ENCODE measurements at places on chromosomes 5 and 9. TPM values are rescaled to one million over a fixed set of nuclear protein-coding genes. Genes with fewer than 3 reads are reported as not detected.

GRCh38 chr9:120374817-120375216, 205.2 kb downstream of the CDK5RAP2 start:
- DNase-seq: no peak

GRCh38 chr9:37390759-37391158, 31.7 kb upstream of the GRHPR start:
- DNase-seq: no peak

DNA sequence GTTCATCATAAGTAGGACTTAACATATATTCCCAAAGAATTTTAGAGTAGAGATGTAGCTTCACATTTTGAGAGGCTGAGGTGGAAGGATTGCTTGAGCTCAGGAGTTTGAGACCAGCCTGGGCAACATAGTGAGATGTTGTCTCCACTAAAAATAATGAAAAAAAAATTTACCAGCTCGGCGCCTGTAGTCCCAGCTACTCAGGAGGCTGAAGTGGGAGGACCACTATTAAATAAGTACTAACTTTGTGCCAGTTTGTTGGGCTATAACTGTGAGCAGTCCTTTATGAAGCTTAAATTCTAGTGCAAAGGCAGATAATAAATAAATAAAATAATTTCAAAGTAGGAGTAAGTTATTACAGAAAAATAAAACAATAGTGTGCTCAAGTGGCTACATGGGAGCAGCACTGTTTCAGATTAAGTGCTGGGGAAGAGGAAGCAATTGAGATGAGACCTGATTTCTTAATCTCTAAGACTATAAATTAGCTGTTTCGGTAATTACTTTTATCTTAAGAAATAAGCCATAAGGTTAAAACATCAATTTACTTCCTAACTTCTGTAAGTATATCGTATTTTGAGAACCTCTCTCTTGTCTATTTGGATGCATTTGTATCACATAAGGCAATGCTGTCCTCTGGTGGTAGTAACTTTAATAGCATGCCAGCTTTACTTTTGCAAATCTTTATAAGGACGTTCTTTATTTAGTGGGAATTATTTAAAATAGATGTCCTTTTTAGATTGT, 98.9 kb downstream of the CSNK1G3 start:
- DNase-seq: no peak

DNA sequence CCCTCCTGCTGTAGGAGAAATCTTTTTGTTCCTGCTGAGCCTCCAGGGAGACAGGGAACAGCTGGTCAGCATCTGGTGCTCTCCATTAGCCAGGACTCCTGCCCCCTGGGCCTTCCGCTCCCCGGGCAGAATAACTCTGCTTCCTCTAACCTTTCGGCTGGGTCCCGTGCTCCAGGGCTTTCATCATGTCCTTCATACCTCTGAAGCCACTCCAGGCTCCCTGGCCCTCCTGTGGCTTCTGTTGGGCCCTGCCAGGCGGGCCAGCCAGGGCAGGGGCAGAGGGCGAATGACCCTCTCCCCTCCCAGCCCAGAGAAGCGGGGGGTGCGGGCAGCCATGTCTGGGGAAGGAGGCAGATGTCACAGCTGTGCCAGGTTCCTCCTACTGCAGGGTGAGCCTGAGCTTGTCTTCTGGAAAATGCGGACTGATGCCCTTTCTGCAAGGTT, 81.7 kb upstream of the LMX1B start:
- no peak for DNase-seq

DNA sequence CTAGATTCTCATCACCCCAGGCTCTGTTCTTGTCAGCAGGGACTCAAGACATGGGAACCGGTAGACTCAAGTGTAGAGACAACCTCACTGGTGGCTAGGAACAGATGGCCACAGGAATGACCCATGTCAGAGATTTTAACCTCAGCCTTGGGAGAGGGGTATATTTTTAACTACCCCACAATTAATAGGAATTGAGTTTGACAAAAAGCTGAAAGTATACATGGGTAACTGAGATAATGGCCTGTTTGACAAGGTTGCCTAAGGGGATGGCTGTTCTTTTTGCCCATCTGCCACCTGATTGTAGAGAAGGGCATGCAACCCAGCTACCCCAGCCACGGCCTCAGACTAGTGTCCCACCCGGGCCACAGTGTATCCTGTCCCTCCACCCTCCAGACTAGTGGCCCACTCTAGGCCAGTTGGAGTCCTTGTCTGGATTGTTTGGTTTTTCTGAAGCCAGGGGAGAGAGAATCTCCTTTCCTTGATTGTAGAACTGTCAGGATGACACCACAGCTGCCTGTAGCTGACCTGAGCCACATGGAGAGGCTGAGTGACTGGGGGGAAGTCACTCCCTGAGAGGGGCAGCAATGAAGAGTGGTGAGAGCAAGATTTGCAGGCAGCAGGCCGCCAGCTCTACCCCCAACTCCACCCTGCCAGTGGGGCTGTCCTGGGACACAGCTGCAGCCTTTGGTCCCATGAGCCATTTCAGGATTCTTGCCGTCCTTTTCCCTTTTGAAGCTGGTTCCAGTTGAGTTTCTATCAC, 14.6 kb upstream of the ANGPTL2 start:
- peak; percentile 27 for DNase-seq

DNA sequence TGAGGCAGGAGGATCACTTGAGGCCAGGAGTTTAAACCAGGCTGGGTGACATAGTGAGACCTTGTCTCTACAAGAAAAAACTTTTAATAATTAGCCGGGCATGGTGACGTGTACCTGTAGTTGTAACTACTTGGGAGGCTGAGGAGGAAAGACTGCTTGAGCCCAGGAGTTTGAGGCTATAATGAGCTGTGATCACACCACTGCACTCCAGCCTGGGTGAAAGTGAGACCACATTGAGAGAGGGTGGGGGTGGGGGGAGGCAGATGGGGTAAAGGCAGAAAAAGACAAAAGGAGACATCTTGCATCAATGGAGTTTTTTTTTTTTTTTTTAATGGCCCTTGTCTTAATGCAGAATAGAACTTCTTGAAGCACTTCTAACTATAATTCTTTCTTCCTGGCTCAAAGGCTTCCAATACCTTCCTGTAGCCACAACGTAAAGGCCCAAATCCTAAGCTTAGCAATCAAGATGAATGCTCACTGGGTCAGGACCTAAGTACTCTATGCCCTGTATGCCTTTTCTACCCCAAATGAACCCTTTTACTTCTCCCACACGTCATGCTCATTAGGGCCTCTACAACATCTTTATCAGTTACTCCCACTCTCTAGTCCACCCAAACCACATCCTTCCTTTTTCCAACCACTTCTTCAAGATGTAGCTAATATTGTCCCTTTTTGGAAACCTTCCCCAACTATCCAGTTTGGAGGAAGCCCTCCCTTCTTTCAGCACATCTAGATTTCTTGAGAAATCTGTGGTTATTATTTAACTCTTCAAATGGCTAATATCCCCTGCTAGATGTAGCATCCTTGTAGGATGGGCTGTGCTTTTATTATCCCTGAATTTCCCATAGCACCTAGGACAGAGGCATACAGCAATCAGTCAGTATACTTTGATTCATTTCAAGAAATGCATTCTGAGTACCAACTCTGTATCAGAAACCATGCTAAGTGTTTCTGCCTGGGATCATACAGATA, 40.8 kb downstream of the CSF2 start:
- DNase-seq: no peak

DNA sequence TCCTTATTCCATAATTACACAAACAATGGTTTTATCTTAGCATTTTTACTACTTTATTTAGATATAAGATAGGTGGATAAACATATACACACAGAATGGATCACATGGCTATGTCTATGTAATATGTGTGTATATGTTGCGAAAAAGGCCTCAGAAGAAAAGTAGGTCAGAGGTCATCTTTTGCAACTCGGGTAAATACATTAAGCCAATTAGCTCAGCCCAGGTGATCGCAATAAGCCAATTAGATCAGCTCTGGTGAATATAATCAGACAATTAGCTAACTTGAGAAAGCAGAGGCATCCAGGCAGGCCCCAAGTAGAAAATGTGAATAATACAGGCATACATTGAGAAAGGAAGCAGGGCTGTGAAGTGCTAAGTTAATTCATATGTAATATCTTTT, 24.3 kb downstream of the SLCO4C1 start:
- DNase-seq: no peak

DNA sequence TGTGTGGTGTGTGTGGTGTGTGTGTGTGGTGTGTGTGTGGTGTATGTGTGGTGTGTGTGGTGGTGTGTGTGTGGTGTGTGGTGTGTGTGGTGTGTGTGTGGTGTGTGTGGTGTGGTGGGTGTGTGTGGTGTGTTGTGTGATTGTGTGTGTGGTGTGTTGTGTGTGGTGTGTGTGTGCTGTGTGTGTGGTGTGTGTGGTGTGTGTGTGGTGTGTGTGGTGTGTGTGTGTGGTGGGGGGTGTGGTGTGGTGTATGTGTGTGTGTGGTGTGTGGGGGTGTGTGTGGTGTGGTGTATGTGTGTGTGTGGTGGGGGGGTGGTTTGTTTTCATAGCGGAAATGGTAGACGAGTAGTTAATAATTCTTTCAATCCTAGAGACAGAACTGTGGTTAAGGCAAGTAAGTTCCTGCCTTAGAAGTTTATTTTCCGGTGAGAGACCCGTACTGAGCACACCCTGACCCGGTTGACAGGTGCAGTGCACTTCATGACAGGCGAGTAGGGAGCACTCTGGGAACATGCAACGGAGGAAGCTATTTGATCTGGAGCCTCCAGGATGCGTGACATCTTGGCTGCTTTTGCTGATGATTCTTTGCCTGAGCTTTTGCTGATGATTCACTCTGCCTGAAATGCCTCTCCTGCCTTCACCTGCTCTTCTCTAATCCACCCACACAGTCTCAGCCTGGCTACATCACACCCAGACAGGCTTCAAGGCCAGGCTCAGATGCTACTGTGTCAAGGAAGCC, 21.7 kb upstream of the FAT2 start:
- no peak for DNase-seq

DNA sequence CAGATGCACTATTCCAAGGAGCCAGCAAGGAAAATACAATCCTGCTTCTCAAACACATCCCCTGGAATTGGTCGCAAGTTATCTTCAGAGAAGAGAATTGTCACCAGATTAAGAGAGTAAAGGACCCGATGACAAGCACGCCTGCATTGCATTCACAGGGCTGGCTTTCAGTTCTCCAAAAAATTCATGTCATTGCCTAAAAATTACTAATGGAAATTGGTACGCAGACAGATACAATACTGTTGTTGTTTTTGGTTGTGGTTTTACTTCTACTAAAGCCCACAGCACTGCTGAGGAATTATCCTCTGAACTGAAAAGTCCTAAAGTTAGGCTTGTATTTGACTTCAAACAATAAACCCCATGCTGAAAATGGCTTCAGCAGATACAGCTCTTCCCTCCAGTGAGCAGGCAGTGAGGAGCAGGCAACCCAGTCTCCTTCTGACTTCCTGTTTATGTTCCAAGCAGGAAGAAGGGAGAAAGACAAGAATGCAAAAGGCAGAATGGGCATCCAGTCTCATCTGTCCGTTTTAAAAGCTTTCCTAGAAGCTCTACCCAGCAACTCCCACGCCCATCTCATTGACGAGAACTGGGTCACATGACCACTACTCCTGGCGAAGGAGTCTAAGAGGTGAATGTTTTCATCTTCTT, 80.6 kb upstream of the ZNF366 start:
- DNase-seq: no peak

DNA sequence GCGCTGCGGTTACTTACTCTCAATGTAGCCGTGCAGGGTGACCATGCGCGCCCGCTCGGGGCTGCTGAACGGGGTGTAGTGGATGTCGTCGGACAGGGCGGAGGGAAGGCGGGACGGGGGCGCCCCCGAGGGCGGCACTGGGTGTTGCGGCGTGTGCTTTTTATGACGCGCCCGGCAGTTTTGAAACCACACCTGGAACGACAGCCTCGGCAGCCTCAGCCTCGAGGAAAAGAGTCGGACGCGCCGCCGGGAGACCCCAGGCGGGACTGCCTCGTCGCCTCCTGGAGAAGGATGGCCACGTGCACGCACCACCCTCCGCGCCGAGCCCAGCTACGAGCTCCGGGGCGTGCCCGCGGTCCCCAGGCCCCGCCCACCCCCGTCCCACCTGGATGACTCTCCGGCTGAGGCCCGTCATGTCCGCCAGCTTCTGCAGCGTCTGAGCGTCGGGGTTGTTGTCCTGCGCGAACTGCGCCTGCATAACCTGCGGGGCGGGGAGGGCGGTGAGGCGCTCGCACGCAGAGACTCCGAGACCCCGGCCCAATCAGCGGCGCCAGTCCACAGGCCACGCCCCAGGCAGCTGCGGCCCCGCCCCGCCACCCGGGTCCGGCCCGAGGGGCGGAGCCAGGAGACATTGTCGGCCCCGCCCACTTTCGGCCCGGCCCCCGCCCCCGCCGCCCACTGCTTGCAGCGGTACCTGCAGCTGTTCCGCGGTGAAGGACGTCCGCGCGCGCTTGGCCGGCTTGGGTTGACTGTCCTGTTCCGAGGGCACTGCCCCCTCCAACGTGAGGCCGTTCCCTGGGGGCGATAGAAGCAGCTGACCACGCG, 15.0 kb downstream of the LHX6 start:
- no peak for DNase-seq

GRCh38 chr9:131781069-131781468, 41.2 kb upstream of the RAPGEF1 start:
- DNase-seq: no peak

GRCh38 chr9:114852050-114852594, 46.3 kb upstream of the TNFSF15 start:
- no peak for DNase-seq

DNA sequence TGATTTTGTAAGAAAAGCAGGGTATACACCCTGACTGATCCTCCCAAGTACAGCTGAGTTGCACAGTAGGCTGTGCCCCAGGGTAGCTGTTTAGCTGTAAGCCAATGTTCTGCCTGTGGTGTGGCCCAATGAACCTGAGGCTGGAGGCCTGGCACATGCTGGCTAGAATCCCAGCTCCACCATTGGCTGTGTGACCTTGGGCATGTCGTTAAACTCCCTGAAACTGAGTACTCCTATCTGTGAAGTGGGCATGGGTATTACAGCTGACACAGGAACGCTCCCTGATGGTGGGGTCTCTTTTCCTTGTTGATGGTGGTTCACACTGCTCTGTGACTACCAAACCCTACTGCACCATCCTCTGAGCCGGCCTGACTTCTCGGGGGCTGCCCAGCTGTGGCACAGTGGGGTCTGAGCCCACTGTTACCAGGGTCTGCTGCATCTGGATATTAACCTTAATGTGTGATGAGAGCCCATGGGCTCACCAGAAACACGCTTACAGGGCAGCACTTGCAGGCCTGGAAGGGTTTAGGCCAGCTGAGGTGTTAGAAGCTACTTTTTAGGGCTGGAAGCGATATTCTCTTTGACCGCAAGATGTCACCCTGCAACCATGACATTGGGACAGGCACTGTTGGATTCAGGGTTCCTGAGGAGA, 7.0 kb upstream of the GADD45G start:
- peak; percentile 11 for DNase-seq

GRCh38 chr5:108193021-108193795, 188.7 kb downstream of the FBXL17 start:
- peak; percentile 58 for DNase-seq

GRCh38 chr9:127283917-127284497, 19.4 kb downstream of the GARNL3 start:
- DNase-seq: no peak

SLC12A7 gene
- 11.9 TPM for total RNA-seq

MAST4 gene
- 2.3 TPM for total RNA-seq

TAS2R1 gene
- not detected for total RNA-seq

AQP7 gene
- not detected for total RNA-seq

FBP2 gene
- not detected for total RNA-seq

CDHR2 gene
- not detected for total RNA-seq

RASGEF1C gene
- not detected for total RNA-seq

BTNL9 gene
- total RNA-seq: not detected

GSN gene
- 331 TPM for total RNA-seq
